ENCODE measurements at places on chromosomes 16 and 17.

GRCh38 chr17:77990301-77990700, 31.8 kb downstream of the TNRC6C start:
- no peak for DNase-seq

DNA sequence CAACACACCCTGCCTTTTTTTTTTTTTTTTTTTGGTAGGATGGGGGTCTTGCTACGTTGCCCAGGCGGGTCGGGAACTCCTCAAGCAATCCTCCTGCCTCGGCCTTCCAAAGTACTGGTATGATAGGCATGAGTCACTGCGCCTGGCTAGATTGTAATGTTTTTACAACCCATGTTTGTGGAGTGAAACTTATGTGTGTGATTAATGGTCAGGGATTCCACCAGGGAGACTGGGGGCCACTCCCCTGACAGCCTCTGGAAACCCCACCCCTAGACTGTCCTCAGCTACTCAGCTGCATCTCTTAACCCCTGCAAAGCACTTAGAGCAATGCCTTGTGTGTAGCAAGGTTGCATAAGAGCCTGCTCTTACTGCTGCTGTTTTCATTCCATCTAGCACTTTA, 220.5 kb downstream of the PARN start:
- DNase-seq = no peak

DNA sequence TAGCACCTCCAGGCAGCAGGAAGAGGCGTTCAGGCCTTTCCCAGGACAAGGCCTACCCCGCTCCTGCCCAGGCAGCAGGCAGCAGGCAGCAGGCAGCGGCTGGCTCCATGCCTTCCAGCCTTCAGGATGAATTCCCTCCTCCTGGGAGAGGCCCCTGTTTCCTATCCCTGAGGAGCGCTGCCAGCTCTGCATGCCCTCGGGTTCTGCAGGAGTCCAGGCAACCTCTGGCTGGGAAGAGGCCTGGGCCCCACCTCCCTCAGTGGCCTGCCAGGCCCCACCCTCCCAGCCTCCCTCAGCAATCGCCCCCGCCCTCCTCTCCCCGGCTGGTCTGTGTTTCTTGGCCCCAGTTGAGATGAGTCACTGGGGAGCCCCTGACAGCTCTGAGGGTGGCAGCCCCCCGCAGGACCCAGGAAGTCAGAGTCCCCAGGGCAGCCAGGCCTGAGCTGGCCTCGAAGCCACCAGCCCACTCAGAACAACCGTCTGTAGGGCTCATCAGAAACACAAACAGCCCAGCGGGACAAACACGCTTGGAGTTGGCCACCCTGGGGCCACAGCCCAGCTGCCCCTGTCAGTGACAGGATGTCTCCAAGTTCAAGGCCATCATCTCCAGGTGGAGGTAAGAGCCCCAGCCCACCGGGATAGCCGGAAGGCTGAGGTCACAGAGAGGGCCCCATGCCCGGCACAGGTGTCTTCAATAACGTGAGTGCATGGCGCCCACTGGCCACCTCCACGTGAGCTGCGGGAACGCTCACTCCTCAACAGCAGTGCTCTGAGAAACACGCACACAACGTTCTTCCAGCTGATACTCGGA, 39.5 kb upstream of the CIBAR2 start:
- DNase-seq = no peak

DNA sequence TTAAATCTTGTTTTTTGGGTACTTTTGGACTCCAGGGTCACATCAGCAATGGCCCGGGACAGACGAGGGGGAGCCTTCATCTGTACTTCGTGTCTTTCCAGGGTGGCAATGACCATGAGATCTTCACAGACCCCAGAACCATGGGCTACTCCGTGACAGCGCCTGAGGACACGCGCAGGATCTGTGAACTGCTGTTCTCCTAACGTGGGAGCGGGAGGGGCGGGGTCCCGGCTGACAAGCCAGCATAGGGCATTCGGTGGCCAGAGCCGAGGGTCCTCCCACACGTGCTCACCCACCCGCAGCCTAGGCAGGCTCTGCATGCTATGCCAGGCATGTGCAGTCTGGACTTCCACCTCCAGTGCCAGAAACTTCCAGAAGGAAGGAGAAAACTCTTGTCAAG, 21.2 kb downstream of the CARHSP1 start:
- DNase-seq = no peak

DNA sequence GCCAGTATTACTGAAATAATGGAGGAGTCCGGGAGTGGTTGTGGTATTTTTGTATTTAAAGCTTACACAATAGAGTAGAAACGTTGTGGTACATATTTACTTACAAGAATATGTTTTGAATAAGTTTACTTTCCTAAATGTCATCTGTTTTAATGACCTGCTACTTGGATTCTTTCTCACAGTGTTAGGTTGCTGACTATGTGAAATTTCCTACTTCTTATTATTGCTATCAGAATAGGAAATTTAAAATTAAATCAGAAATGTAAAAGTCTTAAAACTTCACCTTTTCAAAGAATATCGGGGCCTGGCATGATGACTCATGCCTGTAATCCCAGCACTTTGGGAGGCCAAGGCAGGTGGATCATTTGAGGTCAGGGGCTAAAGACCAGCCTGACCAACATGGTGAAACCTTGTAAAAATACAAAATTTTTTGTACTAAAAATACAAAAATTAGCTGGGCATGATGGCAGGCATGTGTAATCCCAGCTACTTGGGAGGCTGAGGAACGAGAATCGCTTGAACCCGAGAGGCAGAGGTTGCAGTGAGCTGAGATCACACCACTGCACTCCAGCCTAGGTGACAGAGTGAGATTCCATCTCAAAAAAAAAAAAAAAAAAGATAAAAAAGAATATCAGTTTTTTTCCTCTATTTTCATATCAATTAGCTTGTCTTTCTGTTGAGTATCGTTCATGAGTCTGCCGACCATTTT, 77.8 kb downstream of the VMP1 start:
- DNase-seq = no peak

- DNase-seq = no peak
Observed at GRCh38 chr16:86994651-86995171, 322.5 kb downstream of the C16orf95 start.
